Caki2 (cell line): ENCODE measurements at places on chromosomes 7 and 10. TPM values are rescaled to one million over a fixed set of nuclear protein-coding genes. Genes with fewer than 3 reads are reported as not detected.

CFTR gene
- total RNA-seq = not detected in 2 replicates

SPDYE2 gene
- total RNA-seq = not detected in 2 replicates

GRCh38 chr10:12400266-12400931, 51.1 kb downstream of the CAMK1D start:
- DNase-seq = peak; percentile 75

ATRNL1 gene
- total RNA-seq = 124 and 137 TPM in 2 replicates

DNA sequence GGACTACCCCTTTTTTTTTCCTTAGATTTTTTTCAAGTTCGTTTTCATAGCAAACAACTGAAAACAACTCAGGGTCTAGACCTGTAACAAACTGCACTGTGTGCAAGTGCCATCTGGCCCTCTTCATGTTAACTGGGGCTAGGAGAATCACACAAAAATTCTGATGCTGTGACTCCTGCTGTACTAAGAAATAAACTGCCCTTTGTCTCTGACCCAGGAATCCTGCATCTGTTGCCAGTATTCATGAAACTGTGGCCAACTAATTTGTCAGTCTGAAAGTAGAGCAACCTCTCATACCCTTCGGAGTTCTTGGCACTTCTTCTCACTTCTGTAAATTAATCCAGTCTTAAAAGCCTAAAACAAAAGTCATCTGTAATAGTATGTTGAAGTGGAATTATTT, 218.4 kb upstream of the PCDH15 start:
- no peak for DNase-seq

INMT gene
- total RNA-seq = not detected in 2 replicates

DNA sequence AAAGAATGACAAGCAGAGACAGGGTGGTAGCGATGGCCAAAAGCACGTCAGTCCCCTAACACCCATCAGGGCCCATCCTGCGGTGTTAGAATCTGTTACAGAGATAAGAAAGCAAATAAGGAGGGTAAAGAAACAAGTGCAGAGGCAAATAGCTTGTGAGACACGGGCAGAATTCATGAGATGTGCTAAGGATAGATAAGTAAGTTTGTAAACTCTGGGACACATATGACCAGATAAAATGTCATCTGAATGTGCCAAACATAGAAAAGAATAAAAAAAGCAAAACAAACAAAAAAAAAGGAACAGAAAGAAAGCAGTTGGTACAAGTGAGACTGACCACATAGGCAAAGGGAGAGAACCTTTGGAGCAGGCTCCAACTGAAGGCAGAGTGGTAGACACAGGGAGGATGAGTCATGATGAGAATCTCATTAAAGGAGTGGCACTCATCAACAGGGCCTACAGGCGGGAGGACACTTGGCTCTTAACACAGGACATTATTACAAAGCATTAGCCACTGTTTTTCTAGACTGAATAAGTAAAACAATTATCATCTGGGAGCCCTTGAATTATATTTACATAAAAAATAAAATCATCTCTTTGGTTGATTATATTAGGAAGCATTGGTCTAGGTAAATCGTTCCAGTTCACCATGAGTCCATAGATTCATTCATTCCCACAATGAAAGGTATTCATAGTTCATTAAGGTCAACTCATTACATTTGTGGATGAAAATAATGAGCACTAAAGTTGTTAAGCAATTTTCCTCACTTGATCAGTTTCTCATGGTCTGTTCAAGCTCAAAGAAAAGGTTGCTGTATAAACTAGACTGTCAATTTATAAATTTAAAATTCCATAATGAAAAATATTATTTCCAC, 21.5 kb upstream of the EPHB6 start:
- peak; percentile 40 for DNase-seq

PON1 gene
- total RNA-seq = not detected in 2 replicates

- DNase-seq = no peak
Observed at GRCh38 chr7:87875151-87876039, 765 bp downstream of the SLC25A40 start.

AKR1C8 gene
- 4.3 TPM in 1 of 2 replicates, not detected in the other for total RNA-seq

SNCG gene
- 245 and 315 TPM in 2 replicates for total RNA-seq

- peak; percentile 20 for DNase-seq
Observed at GRCh38 chr7:133139350-133139749, 57.5 kb upstream of the CHCHD3 start.

- DNase-seq = no peak
Observed at GRCh38 chr10:123786306-123786705, 105.3 kb downstream of the CPXM2 start.

GRCh38 chr7:30771880-30772425, 736 bp downstream of the MINDY4 start:
- peak; percentile 9 for DNase-seq

PIP gene
- total RNA-seq = not detected in 2 replicates

GRCh38 chr10:114022766-114023597, 20.7 kb upstream of the ADRB1 start:
- DNase-seq = no peak

FANK1 gene
- 6.8 and 8.5 TPM in 2 replicates for total RNA-seq

DNA sequence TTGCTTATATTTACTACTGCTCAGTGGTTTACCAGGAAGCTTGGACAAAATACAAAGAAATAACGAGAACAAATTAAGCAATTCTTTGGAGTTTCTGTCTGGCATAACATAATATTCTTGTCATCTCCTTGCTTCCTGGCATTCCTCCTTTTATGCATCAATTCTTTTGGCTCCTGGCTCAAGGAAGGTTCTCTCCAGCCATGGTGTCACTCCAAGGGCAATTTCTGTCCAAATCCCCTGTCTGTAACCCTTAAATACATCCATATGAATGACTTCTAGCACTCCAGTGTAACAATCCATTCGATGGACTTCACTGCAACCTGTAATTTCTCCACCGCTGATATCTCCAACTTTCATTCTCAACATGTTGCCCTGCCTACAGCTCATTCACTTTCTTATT, 617.7 kb upstream of the ANKRD30A start:
- no peak for DNase-seq

SLIT1 gene
- 0.03 and 0.49 TPM in 2 replicates for total RNA-seq
